ENCODE measurements at places on chromosomes 3 and 15.

GRCh38 chr3:18234717-18235335 lies 190.3 kb downstream of the SATB1 start:
- DNase-seq: no peak

- DNase-seq: no peak
These were observed 65.0 kb upstream of the RPL32 start for GRCh38 chr3:12906141-12906915.

DNA sequence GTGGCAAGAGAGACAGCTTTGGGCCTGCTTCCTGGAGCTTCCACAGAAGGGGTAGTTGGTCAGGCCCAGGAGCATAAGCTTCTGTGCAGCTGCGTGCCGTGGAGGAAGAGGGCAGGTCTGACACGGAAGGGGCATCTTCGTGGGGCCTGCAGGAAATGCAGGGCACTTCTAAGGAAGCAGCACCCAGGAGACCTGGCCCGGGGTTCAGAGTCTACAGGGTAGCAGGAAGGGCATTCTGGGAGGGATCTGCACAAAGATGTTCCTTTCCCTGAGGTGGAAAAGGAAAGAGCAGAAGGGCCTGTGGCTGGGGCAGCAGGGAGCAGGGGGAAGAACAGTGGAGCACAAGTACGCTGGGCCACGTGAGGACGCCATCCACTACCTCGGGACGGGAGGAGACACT lies 85.1 kb downstream of the DNAJB8 start:
- DNase-seq: no peak

DNA sequence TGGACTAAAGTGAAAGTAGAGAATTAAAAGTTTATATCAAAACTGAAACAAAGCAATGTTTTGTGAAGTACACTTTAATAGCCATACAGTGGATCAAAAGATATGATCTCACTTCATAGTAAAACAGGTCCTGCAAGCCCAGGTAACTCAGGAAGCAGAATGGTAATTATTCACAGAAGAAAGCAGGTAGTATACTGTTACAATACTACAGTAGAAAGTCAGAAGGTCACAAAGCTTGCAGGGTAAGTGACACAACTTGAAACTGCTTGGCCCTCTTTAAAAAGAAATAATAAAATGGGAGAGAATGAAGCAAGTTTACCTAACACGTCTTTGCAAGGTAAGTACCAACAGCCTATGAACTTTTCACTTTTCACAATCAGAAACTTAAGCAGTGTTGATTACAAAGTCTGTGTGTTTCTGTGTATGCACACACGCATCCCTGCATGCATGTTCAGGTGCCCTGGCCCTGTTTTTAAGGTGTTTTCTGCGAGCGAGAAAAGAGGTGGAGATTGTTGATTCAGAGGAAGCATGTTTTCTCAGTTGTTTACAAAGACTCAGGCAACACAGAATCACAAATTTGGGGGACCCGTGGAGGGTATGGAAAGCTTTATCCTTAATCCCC lies at the start of gene NAALADL2:
Gene NAALADL2 (plus strand): TSS at position 221 of the 622 bp plus-strand sequence.
- no peak for DNase-seq

DNA sequence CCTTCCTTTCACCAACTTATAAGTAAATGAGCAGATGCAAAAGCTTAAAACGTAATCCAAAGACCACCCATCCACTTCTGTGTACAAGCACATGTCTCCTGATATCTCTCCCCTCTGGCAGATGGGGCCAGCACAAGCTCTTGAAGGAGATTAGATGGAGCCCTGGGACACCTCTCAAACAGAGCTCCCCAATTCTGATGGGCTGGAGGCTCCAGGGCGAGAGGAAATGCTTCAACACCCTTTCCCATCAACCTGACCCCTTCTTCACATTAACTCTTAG lies 73.2 kb downstream of the MB21D2 start:
- DNase-seq: no peak

DNA sequence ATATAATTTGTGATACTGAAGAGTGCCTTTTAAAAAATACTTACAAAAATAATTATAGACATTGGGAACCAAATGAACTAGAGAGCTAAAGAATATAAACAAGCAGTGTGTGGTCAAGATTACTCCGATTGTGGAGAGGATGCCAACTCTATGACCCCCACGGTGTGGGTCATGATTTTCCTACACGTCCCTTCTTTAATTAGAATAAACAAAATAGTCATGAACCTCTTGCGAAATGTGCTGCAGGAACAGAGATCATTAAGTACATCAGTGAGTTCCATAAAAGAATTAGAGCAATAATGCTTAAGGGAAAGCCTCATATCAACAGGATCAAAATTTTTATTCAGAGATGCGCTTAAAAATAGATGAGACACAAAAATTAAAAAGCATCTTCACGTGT lies 476.6 kb upstream of the ROBO1 start:
- DNase-seq: no peak

- DNase-seq: peak; percentile 63
These were observed 45.4 kb downstream of the SSR3 start for GRCh38 chr3:156509189-156510174.

DNA sequence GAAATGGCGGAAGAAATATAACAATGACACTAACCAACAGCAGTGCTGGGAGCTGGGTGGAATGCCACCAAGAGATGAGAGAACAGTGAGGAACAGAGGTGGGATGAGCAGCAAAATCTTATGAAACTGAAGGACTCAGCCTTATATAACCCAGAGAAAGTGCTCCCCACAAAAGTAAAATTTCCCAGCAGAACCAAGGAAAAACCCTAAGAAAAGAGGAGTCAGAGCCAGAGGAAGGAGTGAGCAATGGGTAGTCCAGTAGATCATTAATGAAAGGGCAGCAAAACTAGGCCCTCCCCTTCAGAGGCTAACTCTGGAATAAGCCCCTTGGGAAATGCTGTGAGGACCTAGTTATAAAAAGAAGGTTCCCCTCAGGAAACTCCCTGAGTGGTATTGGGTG lies 24.7 kb upstream of the UBE2E1 start:
- no peak for DNase-seq

- no peak for DNase-seq
These were observed 371.1 kb downstream of the CHL1 start for GRCh38 chr3:567488-568185.

DNA sequence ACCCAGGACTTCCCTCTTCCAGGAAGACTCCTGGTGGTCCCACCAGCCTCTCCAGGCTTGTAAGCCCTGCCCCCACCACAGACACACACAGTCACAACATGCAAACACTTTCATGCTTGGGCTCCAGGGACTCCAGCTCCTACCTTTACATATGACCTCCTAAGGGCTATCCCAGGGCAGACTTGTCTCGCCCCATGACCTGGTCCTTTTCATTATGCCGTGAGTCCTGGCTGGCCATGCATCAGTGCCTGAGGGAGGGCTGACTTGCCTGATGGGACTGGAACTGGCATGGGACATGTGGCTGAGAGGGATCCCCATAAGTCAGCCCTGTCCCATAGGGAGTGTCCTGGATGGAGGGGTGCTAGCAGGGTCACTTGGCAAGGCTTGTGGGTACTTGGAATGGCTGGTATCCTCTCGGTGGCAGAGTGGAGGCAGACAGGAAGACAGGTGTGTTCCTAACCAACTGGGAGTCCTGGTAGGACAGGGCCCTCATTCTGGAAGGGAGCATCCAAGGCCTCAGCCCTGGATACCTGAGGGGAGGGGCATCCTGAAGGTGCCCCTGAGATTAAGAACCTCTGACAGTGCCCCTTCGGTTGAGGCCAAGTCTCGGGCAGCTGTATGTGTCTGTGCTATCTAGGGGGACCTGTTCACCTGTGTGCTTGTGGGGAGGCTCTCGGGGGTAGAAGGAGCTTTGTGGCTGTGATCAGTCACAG lies 540 bp upstream of the HHATL start:
- no peak for DNase-seq

DNA sequence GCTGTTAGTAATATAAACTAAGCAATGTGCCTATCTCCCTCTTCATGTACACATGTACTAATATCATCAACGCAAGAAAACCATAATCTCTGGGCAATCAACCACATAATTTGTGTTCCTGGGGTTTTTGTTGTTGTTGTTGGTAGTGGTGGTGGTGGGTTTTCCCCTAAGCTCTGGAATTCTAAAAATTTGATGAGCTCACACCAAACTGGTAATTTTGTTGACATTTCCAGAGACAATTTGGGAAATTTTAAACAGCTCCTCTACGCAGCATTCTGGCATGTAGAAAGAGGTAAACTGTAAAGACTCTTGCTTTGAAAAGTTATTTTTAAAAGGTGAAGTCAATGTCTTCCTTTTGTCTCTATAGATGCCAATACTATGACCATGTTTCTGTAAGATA lies 126.7 kb downstream of the IGSF11 start:
- DNase-seq: no peak

GRCh38 chr15:85704720-85705429 lies 89.8 kb downstream of the KLHL25 start:
- no peak for DNase-seq

- no peak for DNase-seq
These were observed 18.0 kb downstream of the SCG5 start for GRCh38 chr15:32659340-32660155.

GRCh38 chr15:56820333-56820732 lies 87.0 kb upstream of the ZNF280D start:
- no peak for DNase-seq

DNA sequence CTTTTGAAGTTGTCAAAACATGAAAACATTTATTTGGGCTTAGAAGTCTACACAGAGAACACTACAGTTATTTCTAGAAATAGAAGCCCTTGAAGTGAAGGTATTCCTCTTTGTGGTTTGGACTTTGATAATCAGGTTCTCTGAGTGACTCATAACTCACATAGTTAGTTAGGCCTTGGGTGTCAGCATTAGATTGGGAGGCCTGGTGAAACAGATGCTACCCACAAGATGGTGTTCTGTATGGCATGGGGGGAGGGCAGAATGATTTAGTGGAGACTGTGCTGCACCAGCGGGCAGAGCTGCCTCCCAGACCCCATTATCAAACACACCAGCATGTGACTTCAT lies 108.9 kb upstream of the ETV5 start:
- no peak for DNase-seq

GRCh38 chr3:160474416-160474838 lies 24.8 kb upstream of the TRIM59 start:
- no peak for DNase-seq

DNA sequence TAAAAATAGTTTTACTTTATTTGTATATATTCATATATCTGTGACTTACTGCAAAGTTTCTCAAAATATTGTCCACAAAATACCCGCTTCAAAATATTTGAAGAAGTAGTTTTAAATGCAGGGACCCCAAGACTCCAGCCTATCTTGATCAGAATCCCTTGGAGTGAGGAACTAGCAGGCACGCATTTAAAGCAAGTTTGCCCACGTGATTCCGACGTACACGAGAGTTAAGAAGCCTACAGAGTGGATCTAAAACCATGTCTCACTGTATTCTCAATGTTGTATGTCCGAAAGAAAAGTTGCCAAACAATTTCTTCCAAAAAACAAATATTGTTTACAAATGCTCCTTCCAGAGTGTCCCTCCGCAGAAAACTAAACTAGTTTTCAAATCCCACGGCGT lies 1.7 kb downstream of the GABRB3 start:
- no peak for DNase-seq

DNA sequence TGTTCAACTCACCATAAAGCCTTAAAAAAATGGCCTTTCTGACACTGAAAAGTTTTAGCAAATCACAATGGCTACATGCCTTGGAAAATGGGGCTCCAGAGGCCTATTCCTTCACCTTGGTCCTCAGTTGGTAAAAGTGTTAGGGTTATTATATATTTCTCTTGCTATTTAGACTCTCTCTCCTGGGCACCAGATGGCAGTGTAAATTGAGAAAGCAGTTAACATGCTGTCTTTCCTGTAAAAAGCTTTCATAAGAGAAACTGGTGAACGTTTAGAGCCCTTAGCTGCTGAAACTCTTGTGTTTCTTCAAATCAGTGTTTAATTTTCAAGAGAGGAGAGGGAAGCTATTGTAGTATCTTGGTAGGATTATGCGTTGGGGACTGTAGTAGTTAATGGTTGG lies 89.9 kb downstream of the LRTM1 start:
- peak; percentile 40 for DNase-seq

GRCh38 chr15:28956491-28956890 lies 70.7 kb downstream of the APBA2 start:
- no peak for DNase-seq

DNA sequence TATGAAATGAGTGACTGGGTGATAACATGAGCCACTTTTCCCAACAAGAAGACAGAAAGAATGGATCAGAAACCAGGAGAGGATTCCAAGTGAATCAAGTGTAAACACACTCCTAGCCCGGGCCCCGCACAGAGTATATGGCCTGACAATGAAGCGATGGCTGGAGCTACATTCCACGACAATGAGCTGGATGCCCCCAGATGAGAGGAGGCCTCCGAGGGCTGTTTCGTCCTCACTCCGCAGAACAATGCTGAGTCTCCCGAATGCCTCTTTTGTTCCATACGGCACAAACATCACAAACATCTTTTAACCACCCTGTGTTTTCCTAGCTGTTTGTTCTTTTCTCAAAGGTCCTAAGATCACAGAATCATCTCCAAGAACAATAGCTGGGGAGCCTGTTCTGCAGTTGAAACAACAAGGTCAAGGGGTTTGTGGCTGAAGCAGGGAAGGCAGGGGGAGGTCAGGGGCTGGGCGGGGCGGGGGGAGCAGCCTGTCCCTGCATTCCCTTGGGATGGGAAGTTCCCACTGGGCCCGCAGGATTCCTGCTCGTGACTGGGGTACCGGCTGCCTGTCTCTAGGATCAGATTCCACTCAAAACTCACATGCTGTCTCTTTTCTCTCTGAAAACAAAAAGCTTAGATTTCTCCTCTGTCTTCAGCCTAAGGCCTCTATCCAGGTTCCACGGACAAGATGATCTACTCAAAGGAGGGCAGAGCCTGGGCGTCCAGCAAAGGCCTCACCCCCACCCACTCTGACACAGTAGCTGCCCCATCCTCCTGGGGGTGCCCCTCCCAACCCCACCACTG lies 151.3 kb downstream of the XXYLT1 start:
- no peak for DNase-seq

DNA sequence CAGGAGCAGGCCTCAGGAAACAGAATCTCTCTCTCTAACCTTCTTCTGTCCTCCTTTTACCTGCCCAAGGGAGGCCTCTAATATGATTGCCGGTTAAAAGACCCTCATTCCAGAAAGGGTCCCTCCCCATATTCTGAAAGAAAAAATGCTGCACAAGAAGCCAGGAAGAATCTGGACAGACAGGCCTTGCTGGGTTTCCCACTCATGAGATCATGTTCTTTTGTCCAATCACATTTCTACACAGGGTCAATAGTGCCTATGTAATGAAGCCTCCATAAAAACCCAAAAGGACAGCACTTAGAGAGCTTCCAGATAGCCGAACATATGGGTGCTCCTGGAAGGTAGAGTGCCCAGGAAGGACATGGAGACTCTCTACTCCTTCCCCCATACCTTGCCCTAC lies 146.0 kb downstream of the MYO9A start:
- DNase-seq: no peak

Measured in Ammon's horn (tissue), 1 donor.